ENCODE measurements at places on chromosomes 2 and 18.

DNA sequence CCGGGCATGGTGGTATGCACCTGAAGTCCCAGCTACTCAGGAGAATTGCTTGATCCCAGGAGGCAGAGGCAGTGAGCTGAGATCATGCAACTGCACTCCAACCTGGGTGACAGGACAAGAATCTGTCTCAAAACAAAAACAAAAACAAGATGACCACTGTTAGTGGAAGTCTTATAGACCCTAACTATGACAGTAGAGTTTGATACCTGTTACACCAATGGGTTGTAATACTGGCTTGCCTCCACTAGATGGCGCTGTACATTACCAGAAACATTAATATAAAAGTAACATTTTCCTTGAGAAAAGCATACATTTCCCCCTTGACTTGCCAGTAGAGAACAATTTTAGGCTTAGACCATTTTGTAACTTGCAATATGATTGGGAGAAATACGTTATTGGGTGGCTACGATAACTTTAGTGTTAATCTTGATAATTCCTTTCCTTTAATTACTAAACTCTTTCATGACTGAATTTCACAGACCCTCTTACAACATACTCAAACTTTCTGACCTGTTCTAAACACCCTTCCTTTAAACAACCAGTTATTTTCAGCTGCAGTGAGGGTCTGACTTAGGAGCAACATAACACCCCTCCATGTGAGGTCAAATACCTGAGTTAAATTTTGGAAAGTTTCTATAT, 19.5 kb downstream of the SLC25A52 start:
- no peak overlapping the region for H3K27ac ChIP-seq
- no peaks in the 10 kb centered on the region for H3K27me3 ChIP-seq
- DNase-seq = no peak
- peaks cover 9% of the 10 kb centered on the region for H3K4me1 ChIP-seq
- no peaks in the 10 kb centered on the region for H3K36me3 ChIP-seq

DNA sequence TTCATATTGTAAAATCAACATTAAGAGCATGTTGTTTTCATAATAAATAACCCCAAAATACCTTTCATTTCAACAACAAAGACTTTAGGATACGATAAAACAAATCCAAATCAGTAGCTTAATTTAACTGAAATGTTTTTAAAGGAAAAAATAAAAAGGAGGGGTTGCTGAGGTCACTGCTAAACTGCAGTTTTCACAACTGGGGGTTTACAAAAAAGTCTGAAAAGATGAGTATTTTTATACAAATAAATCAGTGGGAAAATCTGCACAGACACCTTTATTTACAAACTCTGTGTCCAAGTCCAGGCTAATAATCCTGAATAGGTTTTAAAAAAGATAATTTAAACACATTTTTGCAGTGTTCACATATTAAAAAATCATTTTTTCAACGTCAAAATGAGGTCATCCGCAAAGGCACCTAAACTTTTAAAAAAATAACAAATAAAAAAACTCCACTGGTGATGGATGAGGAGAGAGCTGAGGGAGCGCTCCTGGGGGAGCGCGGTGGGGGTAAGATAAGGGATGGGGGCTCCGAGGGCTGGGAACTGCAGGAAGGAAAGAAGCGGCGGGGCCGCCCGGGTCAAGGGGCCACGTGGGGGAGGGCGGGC, 3.1 kb downstream of the DLX2 start:
- peaks cover 73% of the 10 kb centered on the region for H3K4me1 ChIP-seq
- H3K4me3 ChIP-seq = peak overlapping the region; percentile 53

GRCh38 chr2:61658841-61659780, 121.0 kb upstream of the XPO1 start:
- peak overlapping the region; percentile 91 for H3K27ac ChIP-seq
- no peak overlapping the region for H3K4me3 ChIP-seq
- H3K27me3 ChIP-seq = no peaks in the 10 kb centered on the region
- no peak for DNase-seq

DNA sequence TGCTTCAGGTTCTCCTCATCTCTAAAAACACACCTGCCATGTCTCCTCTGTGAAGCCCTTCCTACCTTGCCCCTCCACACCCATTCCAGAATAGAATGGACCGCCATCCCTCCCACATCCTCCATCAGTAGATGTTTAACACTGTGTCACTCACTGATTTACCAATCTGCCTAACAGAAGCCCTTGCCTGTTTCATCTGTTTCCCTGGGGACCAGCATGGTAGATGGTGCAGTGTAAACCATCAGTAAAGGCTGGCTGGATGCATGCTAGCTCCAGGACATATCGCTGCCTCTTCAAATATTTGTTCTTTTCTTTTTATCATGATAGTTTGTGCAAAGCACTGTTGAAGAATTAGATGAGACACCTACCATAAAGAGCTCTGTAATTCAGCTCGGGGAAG, 271.4 kb downstream of the PIEZO2 start:
- no peak overlapping the region for H3K27ac ChIP-seq
- no peak for DNase-seq
- no peaks in the 10 kb centered on the region for H3K36me3 ChIP-seq
- H3K4me3 ChIP-seq = no peak overlapping the region
- H3K27me3 ChIP-seq = no peaks in the 10 kb centered on the region

- H3K36me3 ChIP-seq = no peaks in the 10 kb centered on the region
- no peaks in the 10 kb centered on the region for H3K4me1 ChIP-seq
- H3K27me3 ChIP-seq = no peaks in the 10 kb centered on the region
- no peak for DNase-seq
Observed at GRCh38 chr2:200585340-200585729, 479 bp upstream of the AOX1 start.

- no peak overlapping the region for H3K27ac ChIP-seq
- no peaks in the 10 kb centered on the region for H3K36me3 ChIP-seq
- no peak for DNase-seq
- no peaks in the 10 kb centered on the region for H3K4me1 ChIP-seq
- H3K27me3 ChIP-seq = no peaks in the 10 kb centered on the region
Observed at GRCh38 chr2:229221641-229222040, 49.4 kb downstream of the PID1 start.

DNA sequence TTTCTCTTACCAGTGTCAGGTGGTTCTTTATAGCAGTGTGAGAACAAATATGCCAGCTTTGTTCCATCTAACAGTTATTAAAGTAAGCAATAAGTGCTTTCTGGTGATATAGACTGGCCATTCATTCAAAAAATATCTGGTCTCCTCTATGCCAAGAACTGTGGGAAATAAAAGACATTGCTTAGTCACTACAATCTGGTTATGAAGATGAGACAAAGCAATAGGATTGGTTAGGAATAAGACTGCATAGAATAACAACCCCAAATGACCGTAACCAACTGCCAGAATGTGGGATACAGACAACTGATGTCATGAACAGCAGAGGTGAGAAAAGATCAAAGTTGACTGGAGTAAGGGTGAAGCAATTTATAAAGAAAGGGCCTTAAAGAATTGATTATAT, 83.8 kb downstream of the MBD2 start:
- H3K27me3 ChIP-seq = no peaks in the 10 kb centered on the region
- H3K36me3 ChIP-seq = no peaks in the 10 kb centered on the region
- H3K4me1 ChIP-seq = no peaks in the 10 kb centered on the region
- no peak for DNase-seq
- no peak overlapping the region for H3K27ac ChIP-seq
- H3K4me3 ChIP-seq = no peak overlapping the region

DNA sequence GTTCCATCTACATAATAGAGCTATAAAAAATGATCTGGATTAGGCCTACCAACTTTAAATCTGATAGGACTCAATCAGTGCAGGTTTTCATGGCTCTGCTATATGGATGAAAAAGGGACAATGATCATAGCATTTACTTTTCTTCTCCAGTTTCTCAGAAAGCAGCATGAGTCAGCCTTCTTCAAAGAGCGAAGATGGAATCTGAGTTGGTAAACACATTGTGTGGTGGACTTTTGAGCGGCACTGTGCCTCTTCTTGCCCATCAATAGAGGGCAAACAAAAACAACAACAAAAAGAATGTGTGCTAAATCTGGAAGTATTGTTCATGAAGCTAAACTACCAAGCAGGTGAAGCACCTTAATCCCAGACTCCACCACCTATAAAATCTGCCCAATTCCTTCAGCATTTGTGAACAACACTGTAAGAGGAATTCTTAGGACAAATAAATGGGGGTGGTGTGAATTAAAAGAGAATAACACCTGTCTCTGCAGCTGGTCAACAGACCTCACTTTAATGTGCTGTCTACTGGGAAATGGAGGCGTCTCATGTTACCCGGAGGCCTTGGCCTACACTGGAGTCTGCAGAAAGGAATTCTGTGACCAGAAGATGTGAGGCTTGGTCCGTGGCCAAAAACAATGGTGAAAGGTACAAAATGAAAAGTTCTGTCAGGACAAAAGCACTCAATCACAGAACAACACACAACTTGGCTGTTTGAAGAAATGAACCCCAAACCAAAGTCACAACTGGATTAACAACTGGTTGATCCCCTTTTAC, 609.0 kb downstream of the IRS1 start:
- no peak for DNase-seq
- H3K27me3 ChIP-seq = no peaks in the 10 kb centered on the region
- no peak overlapping the region for H3K27ac ChIP-seq
- no peaks in the 10 kb centered on the region for H3K36me3 ChIP-seq
- H3K4me3 ChIP-seq = no peak overlapping the region

DNA sequence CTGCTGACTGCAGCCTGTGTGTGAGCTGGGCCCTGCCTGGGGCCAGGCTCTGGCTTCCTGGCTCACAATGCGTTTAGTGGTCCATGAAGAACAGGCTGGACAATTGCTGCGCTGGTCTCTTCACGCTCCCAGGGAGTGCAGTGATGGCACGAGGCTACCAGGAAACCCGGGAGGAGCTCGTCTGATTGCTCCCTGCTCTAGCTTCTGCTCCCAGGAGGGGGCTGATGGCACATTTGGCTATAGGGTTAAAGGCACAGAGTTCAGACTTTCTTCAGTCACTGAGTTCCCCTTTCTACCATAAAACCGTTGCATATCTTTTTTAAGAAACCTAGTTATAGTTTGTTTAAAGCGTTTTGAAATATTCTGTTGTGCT, 60.1 kb downstream of the KCNF1 start:
- no peaks in the 10 kb centered on the region for H3K4me1 ChIP-seq
- H3K27ac ChIP-seq = no peak overlapping the region
- no peaks in the 10 kb centered on the region for H3K36me3 ChIP-seq
- H3K4me3 ChIP-seq = no peak overlapping the region

GRCh38 chr18:62631173-62631572, 84.2 kb upstream of the PHLPP1 start:
- no peak overlapping the region for H3K4me3 ChIP-seq

DNA sequence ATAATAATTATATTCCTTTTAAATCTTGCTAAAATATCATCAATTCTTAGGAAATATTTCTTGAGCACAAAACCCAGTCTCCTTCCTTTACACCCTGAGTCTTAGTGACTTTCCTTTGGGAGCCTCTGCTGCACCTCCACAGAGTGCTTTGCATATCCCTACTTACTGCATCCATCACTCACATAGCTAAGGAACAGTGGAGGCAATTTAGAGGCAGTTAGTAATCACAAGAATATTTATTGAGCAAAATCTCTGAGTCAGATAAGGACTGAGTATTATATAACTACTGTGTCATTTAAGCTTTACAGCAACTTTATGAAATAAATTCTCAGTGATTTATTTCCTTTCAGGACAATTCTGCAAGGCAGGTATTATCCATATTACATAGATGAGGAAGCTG, 327.7 kb downstream of the TMX3 start:
- H3K4me1 ChIP-seq = no peaks in the 10 kb centered on the region
- no peak for DNase-seq
- no peak overlapping the region for H3K27ac ChIP-seq
- no peaks in the 10 kb centered on the region for H3K27me3 ChIP-seq

GRCh38 chr2:232024457-232024856, 62.9 kb downstream of the DIS3L2 start:
- no peaks in the 10 kb centered on the region for H3K4me1 ChIP-seq
- DNase-seq = no peak
- H3K27ac ChIP-seq = no peak overlapping the region
- no peak overlapping the region for H3K4me3 ChIP-seq
- H3K27me3 ChIP-seq = no peaks in the 10 kb centered on the region

DNA sequence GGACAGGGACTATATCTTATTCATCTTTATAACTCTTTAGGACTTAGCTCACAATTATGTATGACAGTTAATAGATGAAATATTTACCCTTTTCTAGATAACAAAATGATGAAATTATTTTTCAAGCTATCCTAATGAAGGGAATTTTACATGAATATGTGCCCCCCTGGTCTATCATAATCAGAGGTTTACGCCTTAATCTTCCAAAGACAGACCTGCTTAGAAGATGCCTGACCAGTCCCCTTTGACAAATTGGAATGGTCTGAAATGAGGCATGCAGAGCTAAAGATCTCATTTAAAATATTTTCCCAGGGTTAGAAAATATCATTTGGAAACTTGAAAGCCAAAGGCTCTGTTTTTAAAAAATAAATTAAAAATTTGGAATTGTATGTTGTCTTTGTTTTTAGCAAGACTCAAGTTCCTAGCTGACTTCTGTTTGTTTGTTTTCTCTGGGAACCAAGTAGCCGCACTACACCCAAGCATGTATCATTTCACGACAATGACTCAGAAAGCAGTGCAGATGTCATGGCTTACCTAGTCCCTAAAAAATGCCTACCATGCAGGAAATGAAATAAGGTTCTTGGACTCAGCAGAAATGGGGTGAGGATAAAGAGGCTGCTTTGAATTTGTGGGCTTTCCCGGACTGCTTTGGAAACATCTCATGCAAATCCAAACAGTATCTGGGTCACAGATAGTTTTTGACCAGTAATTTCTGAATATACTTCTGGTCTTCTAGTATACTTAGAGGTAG, 162.1 kb downstream of the ZEB2 start:
- no peak for DNase-seq
- H3K4me1 ChIP-seq = no peaks in the 10 kb centered on the region
- no peaks in the 10 kb centered on the region for H3K36me3 ChIP-seq
- peak overlapping the region; percentile 2 for H3K27ac ChIP-seq

DNA sequence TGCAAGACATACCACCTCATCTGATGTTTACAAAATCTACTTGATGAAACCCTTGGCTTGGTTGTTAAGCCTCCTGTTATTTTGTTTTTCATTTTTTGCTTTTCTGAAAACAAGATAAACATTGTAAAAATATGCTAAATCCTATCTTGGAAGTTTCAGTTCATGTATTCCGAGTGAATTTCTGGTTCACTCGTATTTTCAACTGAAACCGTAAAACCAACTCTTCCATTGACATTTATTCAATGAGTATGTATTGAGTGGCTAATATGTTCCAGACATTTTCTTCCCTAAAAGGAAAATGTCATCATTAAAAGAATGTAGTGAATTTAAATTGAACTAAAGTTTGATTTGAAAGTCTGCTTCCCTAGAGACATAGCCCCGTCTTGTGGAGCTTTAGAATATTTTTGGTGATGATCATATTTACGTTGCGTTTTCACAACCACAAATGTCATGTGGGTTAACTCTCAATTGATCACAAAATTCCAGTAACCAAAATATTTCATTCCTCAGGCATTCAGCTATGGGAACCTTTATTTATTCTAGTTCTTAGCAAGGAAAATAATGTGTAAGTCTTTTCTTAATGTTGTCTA, 204.2 kb downstream of the MBD2 start:
- H3K4me1 ChIP-seq = no peaks in the 10 kb centered on the region
- no peak overlapping the region for H3K4me3 ChIP-seq
- H3K27me3 ChIP-seq = no peaks in the 10 kb centered on the region
- H3K36me3 ChIP-seq = no peaks in the 10 kb centered on the region

- no peaks in the 10 kb centered on the region for H3K27me3 ChIP-seq
- H3K4me1 ChIP-seq = no peaks in the 10 kb centered on the region
- H3K27ac ChIP-seq = no peak overlapping the region
- no peaks in the 10 kb centered on the region for H3K36me3 ChIP-seq
Observed at GRCh38 chr2:129480790-129481189, 498.7 kb upstream of the RAB6C start.

- no peaks in the 10 kb centered on the region for H3K27me3 ChIP-seq
- DNase-seq = no peak
Observed at GRCh38 chr2:104408266-104408665, 445.6 kb upstream of the POU3F3 start.

GRCh38 chr2:9488583-9489547, 14.5 kb downstream of the IAH1 start:
- no peak overlapping the region for H3K4me3 ChIP-seq
- H3K27ac ChIP-seq = no peak overlapping the region
- no peaks in the 10 kb centered on the region for H3K4me1 ChIP-seq
- H3K27me3 ChIP-seq = no peaks in the 10 kb centered on the region
- H3K36me3 ChIP-seq = peaks cover 31% of the 10 kb centered on the region

Measured in psoas muscle (tissue), 8 donors.